ENCODE measurements at places on chromosomes 2 and 18. TPM values are rescaled to one million over a fixed set of nuclear protein-coding genes. Genes with fewer than 3 reads are reported as not detected.
A peak's percentile ranks its signal among the peaks of the same experiment; 100 is the strongest.

RIT2 gene
- total RNA-seq, result 2.5 TPM

COPS7B gene
- 62.2 TPM for total RNA-seq

TUBA4B gene
- not detected for total RNA-seq

AQP12B gene
- not detected for total RNA-seq

UPP2 gene
- total RNA-seq, result not detected

COL4A4 gene
- total RNA-seq, result 0.67 TPM

TEKT4 gene
- total RNA-seq, result not detected

LRATD1 gene
- total RNA-seq, result 2.3 TPM

MAPRE2 gene
- total RNA-seq, result 32.6 TPM

MIB1 gene
- 60.3 TPM for total RNA-seq

LYPD6 gene
- 8.9 TPM for total RNA-seq

- peaks cover 12% of the 10 kb centered on the region for H3K4me1 ChIP-seq
- H3K27ac ChIP-seq, result no peak overlapping the region
- H3K27me3 ChIP-seq, result peaks cover 9% of the 10 kb centered on the region
- no peak overlapping the region for H3K4me3 ChIP-seq
These were observed 2.3 kb downstream of the LHCGR start for GRCh38 chr2:48753228-48753627.

- no peaks in the 10 kb centered on the region for H3K4me1 ChIP-seq
- no peaks in the 10 kb centered on the region for H3K36me3 ChIP-seq
- no peak overlapping the region for H3K27ac ChIP-seq
- no peaks in the 10 kb centered on the region for H3K27me3 ChIP-seq
- no peak overlapping the region for H3K4me3 ChIP-seq
These were observed 159.3 kb upstream of the STK17B start for GRCh38 chr2:196330645-196331044.

DNA sequence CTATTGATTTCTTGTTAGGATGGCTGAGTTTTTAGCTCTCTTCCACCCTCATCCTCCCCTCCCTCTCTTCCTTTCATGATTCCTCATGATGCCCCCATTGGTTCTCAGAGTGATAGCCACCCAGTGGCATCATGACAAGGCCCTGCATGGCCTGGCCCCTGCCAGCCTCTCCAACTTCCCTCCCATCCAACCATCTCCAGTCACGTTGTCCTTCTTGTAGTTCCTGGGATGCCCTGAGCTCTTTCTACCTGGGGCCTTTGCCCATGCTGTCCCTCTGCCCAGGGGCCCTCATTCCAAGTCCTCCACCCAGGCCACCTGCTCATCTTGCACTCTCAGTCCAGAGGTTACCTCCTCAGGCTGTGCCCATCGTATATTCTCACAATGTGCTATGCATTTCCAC, 247.5 kb downstream of the TFCP2L1 start:
- no peak overlapping the region for H3K4me3 ChIP-seq
- peaks cover 16% of the 10 kb centered on the region for H3K27me3 ChIP-seq
- no peak for DNase-seq
- no peaks in the 10 kb centered on the region for H3K36me3 ChIP-seq

DNA sequence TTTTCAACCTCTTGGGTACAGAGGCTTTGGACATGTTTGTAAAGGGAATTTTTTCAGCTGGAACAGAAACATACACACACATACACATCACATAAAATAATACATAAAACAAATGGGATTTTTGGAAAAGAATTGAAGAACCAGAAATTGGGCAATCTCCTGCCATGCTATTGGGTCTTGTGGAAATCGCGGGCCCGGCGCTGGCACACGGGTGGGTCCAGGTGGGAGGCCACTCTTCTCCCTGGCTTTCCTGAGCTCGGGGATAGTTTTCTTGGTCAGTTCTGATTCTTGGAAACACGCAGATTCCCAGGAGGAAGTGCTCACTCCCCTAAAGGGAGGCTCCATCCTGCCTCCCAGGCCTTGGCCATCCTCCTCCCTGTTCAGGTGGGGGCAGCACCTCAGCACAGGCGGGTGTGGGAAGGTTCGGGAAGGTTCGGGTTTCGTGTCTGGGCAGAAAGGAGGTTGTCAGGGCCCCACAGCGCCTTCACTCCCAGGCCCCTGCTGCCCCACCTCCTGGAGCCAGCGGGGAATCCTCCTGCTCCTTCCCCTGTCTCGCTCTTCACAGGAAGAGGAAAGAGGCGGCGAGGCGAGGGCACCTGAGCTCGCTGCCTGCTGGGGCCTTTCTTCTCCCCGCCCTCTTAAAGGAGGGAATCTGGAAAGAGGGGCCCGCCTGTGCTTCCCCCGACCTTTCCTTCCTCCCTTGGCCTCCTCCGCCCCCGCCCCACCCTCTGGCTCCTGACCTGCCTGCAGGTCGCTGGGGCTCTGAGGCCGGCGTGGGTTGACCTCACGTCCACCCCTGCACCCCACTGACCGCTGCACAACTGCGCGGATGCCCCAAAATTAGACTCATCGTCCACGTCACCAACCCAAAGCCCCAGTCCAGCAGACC, 97.8 kb upstream of the PXDN start:
- H3K4me1 ChIP-seq, result no peaks in the 10 kb centered on the region
- no peak for DNase-seq
- no peaks in the 10 kb centered on the region for H3K27me3 ChIP-seq
- no peak overlapping the region for H3K4me3 ChIP-seq

DNA sequence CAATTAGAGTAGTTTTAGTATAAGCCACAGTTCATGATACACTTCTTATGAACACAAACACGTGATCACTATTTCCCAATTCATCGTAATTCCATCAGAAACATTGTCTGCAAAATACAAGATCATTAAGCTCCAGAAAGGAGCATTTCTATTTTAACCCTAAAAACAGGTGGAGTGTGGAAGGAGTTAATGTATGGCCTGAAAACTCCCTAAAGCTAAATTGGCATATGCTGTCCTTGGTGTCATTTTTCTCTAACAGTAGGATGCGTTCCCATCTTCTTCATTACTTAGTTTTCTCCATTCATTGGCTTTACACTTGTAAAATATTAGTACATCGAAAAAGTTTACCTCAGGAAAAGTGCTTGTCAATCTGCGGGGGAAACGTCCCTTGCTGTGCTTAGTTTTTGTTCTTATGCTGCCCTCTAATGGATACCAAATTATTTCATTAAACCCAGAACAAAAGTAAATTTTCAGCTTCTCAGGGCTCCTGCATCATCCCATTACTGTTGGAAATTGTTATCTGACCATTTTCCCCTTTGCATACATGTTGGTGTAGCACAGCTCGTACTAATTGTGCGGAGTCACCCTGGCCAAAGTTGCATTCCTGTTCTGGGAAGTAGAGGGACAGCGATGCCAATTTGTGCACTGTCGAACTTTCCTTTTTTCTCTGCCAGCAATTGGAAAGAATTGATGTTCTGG, 153.4 kb downstream of the GPD2 start:
- no peaks in the 10 kb centered on the region for H3K27me3 ChIP-seq
- H3K27ac ChIP-seq, result no peak overlapping the region

GRCh38 chr18:336713-337112, 68.9 kb upstream of the THOC1 start:
- H3K4me3 ChIP-seq, result no peak overlapping the region
- DNase-seq, result no peak
- H3K36me3 ChIP-seq, result no peaks in the 10 kb centered on the region
- no peak overlapping the region for H3K27ac ChIP-seq
- H3K4me1 ChIP-seq, result no peaks in the 10 kb centered on the region

DNA sequence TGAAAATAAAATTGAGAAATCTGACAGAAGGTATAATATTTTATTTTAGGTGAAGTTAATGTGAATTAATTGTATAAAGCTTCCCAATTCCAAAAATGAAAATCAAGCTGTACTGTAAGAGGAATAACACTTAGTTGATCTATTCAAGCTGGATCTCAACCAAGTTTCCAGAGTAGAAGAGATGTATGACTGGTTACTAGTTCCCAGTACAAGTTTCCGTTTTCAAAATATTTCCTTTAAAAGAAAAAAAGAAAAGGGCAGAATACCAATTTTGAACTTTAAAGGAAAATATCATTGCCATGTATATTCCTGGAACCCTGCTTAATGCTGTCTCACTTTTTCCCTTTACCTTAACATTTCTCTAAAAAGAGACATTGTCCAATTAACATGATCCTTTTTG, 308.5 kb downstream of the IRS1 start:
- H3K27ac ChIP-seq, result no peak overlapping the region
- no peak overlapping the region for H3K4me3 ChIP-seq
- H3K27me3 ChIP-seq, result no peaks in the 10 kb centered on the region

- no peak overlapping the region for H3K27ac ChIP-seq
- H3K27me3 ChIP-seq, result no peaks in the 10 kb centered on the region
- peaks cover 2% of the 10 kb centered on the region for H3K4me1 ChIP-seq
- H3K36me3 ChIP-seq, result no peaks in the 10 kb centered on the region
- no peak overlapping the region for H3K4me3 ChIP-seq
These were observed 197.6 kb downstream of the NDUFA10 start for GRCh38 chr2:239827523-239827890.

GRCh38 chr2:232363784-232364615, 14.6 kb upstream of the ALPP start:
- DNase-seq, result no peak
- no peaks in the 10 kb centered on the region for H3K4me1 ChIP-seq
- no peak overlapping the region for H3K27ac ChIP-seq
- H3K27me3 ChIP-seq, result no peaks in the 10 kb centered on the region
- no peaks in the 10 kb centered on the region for H3K36me3 ChIP-seq

DNA sequence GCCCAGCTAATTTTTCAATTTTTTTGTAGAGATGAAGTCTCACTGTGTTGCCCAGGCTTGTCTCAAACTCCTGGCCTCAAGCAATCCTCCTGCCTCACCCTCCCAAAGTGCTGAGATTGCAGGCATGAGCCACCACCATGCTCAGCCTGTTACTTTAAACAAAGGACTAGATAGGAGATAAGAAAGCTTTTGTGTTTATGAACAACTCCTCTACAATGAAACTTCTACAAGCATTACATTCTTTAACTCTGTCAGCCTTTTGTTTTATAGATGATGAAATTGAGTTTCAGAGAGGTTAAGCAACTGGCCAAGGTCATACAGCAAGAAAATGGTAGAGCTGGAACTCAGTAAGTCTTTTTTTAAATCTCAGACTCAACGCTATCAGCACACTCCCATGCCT, 22.7 kb downstream of the ALPK2 start:
- DNase-seq, result no peak
- H3K27ac ChIP-seq, result no peak overlapping the region
- H3K4me3 ChIP-seq, result no peak overlapping the region
- peaks cover 10% of the 10 kb centered on the region for H3K4me1 ChIP-seq
- H3K27me3 ChIP-seq, result no peaks in the 10 kb centered on the region

GRCh38 chr2:120675460-120676130, 60.1 kb upstream of the GLI2 start:
- DNase-seq, result no peak
- no peak overlapping the region for H3K27ac ChIP-seq
- no peaks in the 10 kb centered on the region for H3K36me3 ChIP-seq
- H3K4me3 ChIP-seq, result no peak overlapping the region

DNA sequence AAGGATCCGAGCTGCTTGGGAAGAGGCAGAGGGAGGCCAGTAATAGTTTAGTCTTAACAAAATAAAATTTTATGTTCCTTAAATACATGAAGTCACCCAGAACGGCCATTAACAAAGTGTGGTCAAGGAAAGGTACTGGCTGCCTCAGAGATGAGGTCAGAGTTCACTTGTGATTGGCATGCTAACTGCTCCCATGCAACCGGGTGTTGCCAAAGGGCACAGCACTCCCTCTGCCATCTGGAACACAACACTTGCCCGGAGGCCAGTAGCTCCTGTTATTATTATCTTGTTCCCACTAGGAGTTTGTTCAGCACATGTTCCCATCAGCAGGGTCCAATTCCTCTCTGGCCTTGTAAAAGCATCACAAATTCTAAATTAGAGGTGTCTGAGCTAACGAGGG, 207.0 kb downstream of the CYP26B1 start:
- no peaks in the 10 kb centered on the region for H3K27me3 ChIP-seq
- H3K27ac ChIP-seq, result no peak overlapping the region
- peak; percentile 26 for DNase-seq
- no peak overlapping the region for H3K4me3 ChIP-seq
- no peaks in the 10 kb centered on the region for H3K36me3 ChIP-seq

DNA sequence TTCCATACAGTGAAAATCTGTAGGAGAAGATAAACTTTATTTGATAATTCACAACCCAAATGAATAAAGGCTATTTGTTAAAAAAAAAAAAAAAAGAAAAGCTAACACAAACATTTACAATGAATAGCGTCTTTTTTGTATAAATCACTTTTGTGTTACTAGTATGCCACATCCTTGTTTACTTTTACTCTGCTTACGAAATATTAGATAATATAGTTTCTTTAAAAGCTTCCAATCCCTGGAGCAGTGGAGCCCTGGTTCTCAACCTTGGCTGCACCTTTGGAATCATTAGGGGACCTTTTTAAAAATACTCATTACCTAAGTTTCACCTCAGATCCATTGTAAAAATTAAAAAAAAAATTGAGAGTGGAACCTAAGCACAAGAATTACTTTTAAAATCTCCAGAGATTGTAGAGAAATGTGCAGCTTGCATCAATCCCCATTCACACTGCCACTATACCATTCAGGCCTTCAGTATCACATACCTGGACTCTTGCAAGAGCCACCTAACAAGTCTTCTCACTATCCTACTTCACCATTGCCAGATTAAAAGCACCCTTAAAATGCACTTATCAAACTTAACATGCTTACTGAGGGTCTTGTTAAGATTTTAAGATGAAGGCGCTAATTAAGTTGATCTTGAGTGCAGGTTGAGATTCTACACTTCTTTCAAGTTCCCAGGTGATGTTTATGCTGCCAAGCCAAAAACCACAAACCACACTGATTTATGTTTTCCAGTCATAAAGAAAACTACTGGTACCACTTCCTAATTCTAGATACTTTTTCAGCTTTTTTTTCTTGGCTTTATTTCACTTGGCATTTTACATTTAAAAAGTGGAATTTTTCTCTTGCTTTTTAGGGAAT, 59.7 kb upstream of the ZC3H15 start:
- H3K27me3 ChIP-seq, result no peaks in the 10 kb centered on the region
- H3K4me1 ChIP-seq, result no peaks in the 10 kb centered on the region
- H3K36me3 ChIP-seq, result no peaks in the 10 kb centered on the region
- H3K4me3 ChIP-seq, result no peak overlapping the region
